NB4 (cell line): ENCODE measurements at places on chromosomes 3 and 15.

GRCh38 chr3:5388091-5388490 is 200.6 kb downstream of the EDEM1 start:
- DNase-seq = no peak

DNA sequence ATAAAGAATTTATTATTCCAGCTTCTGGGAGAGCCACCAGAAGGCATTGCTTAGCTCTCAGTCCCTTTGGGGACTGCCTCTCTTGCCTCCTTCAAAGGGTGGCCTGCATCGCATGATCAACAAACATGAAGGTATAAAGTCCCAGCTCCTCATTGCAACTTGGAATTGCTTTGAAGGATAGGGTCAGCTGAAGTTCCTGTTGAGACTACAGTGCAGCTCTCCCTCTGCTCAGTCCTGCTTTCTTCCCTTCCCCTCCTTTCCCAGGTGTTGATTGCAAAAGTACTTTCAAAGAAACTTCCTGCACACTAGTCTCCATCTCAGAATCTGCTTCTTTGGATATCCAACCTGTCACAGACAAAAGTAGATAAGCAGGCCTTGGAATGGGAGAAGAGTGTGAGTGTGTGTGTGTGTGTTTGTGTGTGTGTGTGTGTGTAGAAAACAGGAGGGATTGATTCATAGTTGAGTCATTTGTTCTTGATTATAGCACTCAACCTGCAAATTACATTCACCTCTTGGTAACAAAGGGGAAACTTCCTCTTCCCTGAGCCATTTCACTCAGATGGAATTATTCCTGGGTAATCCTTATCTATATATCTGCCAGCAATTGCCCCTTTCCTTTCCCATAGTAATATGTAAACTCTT is 13.7 kb downstream of the CCR8 start:
- no peak for DNase-seq

- DNase-seq = no peak
Measured at GRCh38 chr15:45156744-45157455, 27.1 kb downstream of the DUOX1 start.

GRCh38 chr15:33737687-33738601 is 230.4 kb upstream of the CHRM5 start:
- peak; percentile 36 for DNase-seq

- DNase-seq = no peak
Measured at GRCh38 chr3:29827756-29828155, 546.9 kb downstream of the RBMS3 start.

GRCh38 chr15:65087873-65088642 is 11.5 kb downstream of the KBTBD13 start:
- DNase-seq = no peak

DNA sequence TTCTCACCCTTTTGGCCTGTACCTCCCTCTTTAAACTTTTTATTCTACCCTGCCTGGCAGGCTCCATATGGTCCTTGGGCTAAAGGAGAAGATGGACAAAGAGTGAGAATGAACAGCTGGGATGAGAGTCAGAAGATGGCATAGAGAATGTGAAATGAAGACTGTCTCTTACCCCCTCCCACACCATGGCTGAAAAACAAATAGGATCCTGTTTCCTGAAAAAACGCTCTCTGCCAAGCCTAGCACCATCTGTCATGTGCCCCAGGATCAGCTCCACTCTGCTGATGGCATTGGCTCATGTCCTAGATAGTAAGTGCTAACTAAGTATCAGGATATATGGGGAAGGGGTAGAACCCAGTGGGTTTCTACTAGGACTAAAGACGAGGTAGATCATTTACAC is 238.6 kb downstream of the MEX3B start:
- no peak for DNase-seq

GRCh38 chr3:50171540-50172301 is 16.6 kb downstream of the SEMA3F start:
- DNase-seq = no peak

DNA sequence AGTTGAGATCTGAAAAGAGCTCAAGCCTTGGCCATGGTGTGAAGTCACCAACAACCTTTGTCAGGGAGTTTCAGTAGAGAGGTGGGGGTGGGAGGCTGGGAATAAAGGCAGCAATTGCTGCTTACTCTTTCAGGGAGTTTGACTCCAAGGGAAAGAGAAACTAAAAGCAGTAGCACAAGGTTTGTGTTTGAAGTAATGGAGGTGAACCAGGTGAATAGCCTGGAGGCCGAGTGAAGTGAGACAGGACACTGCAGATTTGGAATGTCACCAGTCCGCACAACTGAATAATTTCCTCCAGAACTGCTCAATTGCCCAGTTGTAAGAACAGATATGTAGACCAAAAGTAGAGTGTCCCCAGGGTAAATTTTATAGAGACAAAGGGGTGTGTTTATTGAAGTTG is 44.1 kb downstream of the CD86 start:
- no peak for DNase-seq

DNA sequence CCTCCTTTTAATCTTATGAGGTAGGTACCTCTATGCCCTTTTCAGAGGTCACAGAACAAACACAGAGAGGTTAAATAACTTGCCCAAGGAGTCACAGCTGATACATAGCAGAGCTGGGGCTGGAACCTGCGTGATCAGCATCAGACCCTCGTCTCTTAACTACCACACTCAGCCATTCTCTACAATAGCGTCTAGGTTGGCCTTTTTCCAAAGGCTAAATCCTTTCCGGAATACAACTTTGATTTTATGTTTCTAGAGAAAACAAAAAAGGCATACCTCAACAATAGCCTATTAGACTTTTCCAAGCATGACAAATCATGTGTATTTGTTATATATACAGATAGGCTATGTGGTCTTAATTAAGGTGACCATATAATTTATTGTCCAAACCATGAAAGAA is 187.2 kb downstream of the RORA start:
- DNase-seq = no peak

DNA sequence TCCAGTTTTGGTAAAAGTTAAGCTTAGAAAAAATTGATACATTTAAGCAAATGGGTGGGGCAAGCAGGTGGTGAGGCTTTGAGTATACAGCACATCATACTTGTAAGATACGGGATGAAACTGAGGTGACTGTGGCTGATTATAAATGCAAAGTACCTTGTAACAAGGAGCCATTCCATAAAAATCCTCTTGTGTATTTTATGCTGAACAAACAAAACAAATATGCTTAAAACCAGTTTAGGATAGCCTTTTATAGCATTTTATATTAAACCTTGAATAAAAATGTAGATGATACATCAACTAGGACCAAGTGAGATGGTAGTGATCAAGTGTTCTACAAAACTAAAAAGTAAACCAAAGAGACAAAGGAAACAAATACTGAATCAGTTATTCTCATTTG is 3.4 kb downstream of the PLSCR1 start:
- no peak for DNase-seq

GRCh38 chr3:79973482-79973881 is 205.7 kb upstream of the ROBO1 start:
- DNase-seq = no peak

DNA sequence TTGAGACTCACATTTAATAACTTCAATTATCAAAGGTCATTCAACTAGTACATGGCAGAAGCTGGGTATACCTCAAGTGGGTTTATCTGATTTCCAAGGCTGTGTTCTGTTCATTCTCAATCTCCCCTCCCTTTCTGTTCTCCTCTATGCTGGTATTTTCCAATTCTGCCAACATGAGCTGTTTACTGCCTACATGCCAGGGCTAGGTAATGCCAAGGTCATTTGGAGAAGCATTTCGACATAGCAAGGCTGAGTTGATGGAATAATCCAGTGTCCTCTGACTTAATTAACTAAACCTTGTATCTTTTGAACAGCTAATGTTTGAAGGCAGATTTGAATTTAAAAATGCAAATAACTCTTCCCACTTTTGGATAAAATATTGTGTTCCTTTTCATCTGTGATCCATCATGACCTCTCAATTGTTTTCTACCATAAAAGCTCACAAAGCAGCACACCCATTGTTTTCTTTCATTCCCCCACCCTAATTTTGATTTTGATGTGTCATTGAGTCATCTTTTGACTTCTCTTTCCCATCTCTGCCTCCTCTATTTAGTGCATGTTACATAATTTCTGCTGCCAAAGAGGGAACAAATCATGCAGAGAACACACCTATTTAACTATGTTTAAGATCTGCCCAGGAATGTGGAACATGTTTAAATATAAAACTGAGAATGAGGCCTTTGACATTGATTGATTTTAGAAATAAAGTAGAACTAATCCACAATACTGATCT is 308.8 kb upstream of the NR2E3 start:
- no peak for DNase-seq

DNA sequence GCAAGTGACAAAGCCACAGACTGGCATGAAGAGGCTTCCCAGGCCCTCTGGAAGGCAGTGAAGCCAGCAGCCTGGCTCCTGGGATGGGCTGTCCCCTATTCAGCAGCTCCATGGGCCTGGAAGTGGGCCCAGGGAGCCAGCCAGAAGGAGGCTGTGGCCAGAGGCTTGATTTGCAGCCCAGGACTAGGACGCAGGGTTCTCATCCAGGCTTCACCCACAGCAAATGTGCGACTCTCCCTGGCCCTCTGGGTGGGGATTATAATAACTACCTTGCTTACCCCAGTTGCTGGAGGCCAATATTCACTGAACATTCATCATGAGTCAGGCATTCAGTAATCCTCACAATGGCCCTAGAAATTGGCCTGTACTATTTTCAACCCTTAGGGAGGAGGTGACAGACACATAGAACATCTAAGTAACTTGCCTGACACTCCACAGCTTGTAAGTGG is 24.6 kb upstream of the SRP14 start:
- no peak for DNase-seq

GRCh38 chr15:25333049-25333448 is 105.8 kb downstream of the UBE3A start:
- no peak for DNase-seq

DNA sequence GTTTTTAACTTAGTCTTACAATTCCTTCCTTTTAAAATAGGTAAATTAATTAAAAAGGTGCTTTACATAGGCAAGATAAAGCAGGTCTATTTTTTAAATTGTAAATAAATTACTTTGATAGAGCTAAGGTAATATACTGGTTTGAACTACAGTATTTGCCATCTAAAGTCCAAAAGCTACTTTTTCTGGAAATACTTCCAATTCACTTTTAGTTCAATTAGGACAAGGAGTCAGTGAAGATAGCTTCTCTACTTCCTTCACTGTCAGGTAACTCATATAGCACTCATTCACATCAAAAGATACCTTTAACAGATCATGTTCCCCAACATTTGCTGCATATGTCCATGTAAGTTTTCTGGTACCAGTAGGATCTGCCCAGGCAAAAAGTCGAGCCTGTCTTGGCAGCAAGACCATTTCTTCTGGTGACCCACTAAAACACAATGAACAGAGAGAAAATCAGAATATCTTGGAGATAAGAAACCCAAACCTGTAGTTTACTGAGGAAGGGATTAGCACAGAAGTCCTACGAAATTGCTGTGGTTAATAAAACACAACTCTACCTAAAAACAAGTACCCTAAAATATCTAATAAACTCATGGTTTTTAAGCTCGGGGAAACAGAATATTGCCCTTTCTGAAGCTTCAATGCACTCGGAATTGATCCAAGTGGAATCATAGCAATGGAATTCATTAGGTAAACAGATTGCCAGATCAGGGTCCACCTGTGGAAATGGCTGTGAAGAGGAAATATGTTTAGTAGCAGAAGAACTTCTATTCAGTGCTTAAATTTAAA is 153.1 kb downstream of the VPS13C start:
- no peak for DNase-seq
